ENCODE measurements at places on chromosomes 5 and 9.

GRCh38 chr5:39201160-39201780, 18.1 kb downstream of the FYB1 start:
- DNase-seq: no peak

- DNase-seq: no peak
Measured at GRCh38 chr9:21833090-21833801, 30.8 kb downstream of the MTAP start.

DNA sequence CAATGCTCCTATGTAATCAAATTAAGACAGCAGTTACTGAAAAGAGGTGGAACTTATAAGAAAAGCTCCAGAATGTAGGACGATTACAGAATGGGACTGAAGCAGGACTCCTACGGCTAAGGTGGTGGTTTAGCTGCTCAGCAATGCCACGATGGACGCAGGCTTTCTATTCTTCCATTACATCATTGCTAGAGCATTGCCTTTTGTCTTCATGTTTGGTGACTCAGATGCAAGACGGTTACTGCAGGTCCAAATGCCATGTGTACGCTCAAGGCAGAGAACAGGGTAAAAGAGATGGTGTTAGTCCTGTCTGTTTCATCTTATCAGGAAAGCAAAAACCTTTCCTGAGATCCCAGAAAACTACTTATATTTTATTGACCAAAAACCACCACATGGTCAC, 255.1 kb downstream of the ZSWIM6 start:
- no peak for DNase-seq

- no peak for DNase-seq
Measured at GRCh38 chr5:125199373-125199772, 452.9 kb upstream of the ZNF608 start.

DNA sequence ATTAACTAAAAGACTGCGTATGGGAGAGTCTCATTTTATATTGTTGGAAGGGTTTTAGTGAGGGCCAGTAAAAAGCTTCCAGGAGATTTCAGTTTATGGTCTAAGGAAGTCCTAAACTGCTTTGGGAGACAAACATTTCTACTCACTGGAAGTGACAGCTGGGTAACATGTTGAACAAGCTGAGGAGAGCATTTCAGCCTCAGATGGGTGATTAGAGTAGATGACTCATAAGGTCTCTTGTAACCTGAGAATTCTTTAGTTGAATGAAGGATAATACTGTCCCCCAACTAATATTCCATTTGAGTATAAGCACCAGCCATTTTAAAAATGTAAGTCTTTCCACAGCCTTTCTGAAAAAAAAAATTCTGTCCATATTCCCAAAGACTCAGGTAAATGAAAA, 218.0 kb upstream of the C9orf72 start:
- no peak for DNase-seq
